Stomach (tissue), 19 donors: ENCODE measurements at places on chromosomes 1 and 21. TPM values are rescaled to one million over a fixed set of nuclear protein-coding genes. Genes with fewer than 3 reads are reported as not detected.

WNT9A gene
- total RNA-seq, result 1.7 TPM

ADGRB2 gene
- total RNA-seq, result 2.2 TPM

RBM34 gene
- 9.8 TPM for total RNA-seq

CRYBG2 gene
- 8.0 TPM for total RNA-seq

RNU1-4 gene
- total RNA-seq, result under 0.01 TPM

ZMYND12 gene
- total RNA-seq, result 0.18 TPM

LYPD8 gene
- not detected for total RNA-seq

CSMD2 gene
- 0.43 TPM for total RNA-seq

CLIC6 gene
- 43.8 TPM for total RNA-seq

DNA sequence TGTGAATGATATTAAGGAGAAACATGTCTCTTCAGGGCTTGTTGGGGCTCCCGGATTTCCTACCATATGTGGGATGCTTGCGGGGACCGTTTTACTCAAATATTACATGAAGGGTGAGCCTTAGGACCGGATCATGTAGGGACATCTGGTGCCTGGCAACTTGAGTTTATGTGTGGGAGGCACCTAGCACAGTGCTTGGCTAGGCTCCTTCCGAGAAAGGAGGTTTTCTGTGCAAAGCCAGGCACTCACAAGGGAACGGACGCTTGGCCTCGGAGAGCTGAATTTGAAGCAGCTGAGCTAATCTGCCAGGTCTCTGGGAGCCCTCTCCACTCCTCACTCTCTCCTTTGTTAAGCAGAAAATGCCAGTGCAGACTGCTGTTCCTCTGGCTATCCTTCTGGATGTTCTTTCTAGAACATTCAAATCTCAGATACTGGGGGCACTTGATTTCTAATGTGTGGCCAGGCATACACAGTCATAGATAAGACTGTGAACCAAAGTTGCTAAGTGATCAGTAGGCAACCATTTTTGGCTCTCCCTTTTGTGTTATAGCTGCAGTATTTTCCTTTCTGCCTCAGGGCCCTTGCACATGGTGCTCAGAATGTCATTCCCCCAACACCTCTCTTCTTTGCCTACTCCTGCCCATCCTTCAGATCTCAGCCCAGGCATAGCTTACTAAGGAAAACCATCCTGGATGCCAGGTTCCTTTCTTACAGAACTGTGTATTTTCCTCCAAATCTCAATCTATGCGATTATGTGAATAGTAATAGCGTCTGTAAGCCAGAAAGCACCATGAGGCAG, 216.6 kb upstream of the CSF3R start:
- DNase-seq, result no peak

DNA sequence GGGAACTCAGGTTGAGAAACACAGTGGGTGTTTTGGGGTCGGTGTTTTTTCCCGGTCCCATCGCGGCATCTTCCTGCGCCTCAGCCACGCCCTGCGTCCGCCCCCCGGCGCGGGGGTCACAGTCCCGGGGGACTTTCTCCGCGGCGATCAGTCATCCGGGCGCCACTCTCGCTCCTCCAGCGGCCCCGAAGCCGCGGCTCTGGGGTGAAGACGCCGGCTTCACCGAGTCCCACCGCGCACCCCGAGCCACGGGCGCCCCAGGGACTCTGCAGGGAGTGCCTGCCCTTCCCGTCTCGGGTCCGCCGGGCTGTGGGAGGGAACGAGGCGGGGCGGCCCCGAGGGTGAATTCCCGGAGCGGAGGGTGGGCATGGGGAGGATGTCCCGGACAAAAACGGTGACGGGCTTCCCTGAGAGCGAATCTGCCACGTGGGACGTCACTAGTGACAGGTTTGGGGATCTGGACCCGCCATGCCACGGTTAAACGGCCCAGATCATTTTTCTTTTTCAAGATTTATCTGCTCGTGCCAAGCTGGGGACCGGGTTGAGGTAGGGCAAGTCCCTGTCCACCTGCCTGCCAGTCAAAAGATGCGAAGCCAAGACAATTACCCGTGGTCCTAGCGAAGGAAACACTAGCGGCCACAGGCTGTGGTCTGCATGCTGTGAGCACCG, 717 bp upstream of the BATF3 start:
- peak; percentile 63 for DNase-seq

DNA sequence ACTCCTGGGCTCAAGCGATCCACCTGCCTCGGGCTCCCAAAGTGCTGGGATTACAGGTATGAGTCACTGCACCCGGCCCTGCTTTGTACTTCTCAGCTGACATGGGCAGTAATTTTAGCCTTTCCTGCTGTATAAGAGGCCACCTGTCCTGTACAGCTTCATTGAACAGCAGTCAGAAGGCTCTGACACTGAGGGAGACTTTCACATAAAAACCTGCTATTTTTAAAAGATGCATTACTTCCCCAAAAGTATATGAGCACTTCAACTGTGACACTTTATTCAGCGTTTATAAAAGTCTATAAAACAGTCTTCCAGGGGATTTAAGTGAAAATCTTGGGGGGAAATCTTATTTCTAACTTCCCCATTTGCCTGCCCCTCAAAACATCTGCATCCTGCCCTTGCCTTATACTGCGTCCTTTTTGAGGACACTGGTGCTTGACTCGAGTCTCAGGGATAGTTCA, 17.6 kb downstream of the RNU5D-1 start:
- DNase-seq, result no peak

- DNase-seq, result no peak
Measured at GRCh38 chr1:220182111-220182510, 88.2 kb downstream of the IARS2 start.

DNA sequence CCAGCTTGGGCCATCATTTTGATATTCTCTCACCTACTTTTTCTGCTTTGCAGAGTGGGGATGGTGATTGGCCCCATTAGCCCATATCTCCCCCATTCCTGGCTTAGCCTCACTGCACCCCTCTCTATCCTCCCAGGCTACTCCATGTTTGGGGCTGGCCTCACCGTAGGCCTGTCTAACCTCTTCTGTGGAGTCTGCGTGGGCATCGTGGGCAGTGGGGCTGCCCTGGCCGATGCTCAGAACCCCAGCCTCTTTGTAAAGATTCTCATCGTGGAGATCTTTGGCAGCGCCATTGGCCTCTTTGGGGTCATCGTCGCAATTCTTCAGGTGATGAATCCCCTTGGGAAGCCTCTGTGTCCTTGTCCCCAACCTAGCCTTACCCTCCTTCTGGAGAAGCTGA, 2.1 kb upstream of the B4GALT2 start:
- DNase-seq, result no peak

DNA sequence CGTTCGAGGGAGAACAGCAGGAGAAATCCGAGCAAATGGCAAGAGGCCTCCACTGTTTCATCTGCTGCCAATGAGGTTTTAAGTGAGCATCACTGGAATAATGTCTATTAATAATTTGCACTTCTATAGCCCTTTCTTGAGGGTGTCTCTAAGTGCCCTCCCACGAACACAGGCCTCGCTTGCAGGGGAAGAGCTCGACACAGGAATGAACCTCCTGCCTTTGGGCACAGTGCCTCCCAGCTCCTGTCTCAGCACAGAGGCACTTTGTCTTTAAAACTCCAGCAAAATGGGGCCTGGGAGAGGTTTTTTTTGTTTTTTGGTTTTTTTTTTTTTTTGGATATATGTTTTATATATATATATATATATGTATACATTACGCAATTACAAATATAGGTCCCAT, 56.6 kb downstream of the OLIG1 start:
- DNase-seq, result no peak

GRCh38 chr1:190663962-190664361, 186.3 kb upstream of the BRINP3 start:
- no peak for DNase-seq

DNA sequence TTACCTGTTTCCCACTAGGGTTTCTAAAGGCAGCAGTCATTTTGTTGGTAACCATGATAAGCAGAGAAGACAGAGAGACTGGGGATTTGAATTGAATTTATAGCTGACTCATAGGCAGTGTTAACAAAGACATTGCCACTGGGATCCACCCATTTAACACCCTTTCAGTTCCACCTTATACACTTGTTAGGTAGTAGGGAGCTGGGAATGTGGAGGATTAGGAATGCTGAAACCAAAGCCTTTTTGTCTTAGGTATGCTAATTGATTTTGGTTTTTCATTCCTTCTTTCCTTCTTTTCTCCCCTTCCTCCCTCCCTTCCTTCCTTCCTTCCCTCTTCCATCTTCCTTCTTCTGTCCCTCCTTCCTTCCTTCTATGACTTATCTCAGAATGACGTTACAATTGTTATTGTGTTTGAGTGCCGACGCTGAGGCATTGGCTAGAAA, 7.5 kb upstream of the EVI5 start:
- peak; percentile 53 for DNase-seq

- DNase-seq, result peak; percentile 54
Measured at GRCh38 chr1:6108937-6109614, 63.4 kb downstream of the KCNAB2 start.

- DNase-seq, result no peak
Measured at GRCh38 chr1:49331066-49331852, 554.6 kb upstream of the BEND5 start.

- no peak for DNase-seq
Measured at GRCh38 chr1:4734791-4735190, 80.4 kb downstream of the AJAP1 start.

DNA sequence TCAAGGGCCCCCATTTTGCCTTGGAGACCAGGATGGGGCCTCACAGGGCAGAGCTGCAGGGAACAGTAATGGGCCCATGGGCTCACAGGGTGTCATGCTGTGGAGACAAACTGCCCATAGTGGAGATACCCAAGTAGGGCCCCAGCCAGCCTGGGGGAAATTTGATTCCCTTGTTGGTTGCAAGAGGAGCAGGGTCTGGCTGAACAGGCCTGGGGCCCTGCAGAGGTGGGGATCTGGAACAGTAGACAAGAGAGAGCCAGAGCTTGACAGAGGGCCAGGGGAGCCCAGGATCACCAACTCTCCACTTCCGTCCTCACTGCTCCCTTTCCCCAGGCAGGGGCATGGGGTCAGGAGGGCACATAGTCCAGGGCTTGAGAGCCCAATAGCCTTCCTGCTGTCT, 8.7 kb downstream of the S100B start:
- DNase-seq, result no peak

- DNase-seq, result no peak
Measured at GRCh38 chr21:42666023-42666747, 12.8 kb downstream of the PDE9A start.

GRCh38 chr1:8538502-8538901, 220.6 kb downstream of the SLC45A1 start:
- no peak for DNase-seq

GRCh38 chr1:63758791-63759190, 15.0 kb upstream of the ROR1 start:
- DNase-seq, result peak; percentile 69

GRCh38 chr1:30764939-30765555, 7.5 kb upstream of the LAPTM5 start:
- no peak for DNase-seq

DNA sequence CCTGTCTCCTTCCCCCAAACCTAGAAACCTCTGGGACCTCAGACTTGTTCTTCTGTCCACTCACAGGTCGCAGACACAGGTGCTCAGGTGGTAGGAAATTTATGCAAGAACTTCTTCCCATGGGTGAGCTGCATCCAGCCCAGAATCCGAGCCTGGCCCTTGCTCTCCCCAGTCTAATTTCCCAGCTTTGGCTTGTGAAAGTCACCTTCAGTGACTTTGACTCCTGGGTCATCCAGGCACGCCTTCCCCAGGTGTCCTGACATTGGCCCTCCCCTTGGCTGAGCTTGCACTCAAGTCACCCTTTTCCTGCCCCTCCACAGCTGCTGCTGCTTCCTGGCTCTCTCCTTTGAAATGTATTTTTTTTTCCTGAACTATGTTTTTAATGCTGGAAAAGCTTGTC, 6.6 kb downstream of the IPO13 start:
- DNase-seq, result no peak

GRCh38 chr1:157034137-157034800, 11.3 kb downstream of the ARHGEF11 start:
- peak; percentile 39 for DNase-seq

- DNase-seq, result no peak
Measured at GRCh38 chr1:158095737-158096335, 84.9 kb upstream of the CD1D start.

- DNase-seq, result no peak
Measured at GRCh38 chr1:157438613-157439012, 113.7 kb downstream of the FCRL5 start.

DNA sequence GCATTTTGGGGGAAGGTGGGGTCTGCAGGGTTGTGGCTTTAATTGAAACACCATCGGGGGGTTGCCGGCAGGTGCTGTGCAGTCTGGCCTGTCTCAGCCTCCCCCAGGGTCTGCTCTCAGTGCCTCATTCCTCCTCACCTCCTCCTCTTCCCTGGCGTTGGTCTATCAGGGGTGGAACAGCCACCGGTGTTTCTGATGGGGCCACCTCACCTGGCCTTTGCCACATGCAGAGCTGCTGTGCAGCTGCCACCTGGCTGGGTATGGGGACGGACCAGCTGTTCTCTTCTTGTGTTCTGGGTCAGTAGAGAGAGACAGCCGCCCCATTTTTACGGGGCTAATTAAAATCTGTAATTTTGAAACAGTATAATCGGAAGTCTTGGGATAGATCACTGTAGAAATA, 53.9 kb downstream of the SPSB1 start:
- DNase-seq, result no peak

DNA sequence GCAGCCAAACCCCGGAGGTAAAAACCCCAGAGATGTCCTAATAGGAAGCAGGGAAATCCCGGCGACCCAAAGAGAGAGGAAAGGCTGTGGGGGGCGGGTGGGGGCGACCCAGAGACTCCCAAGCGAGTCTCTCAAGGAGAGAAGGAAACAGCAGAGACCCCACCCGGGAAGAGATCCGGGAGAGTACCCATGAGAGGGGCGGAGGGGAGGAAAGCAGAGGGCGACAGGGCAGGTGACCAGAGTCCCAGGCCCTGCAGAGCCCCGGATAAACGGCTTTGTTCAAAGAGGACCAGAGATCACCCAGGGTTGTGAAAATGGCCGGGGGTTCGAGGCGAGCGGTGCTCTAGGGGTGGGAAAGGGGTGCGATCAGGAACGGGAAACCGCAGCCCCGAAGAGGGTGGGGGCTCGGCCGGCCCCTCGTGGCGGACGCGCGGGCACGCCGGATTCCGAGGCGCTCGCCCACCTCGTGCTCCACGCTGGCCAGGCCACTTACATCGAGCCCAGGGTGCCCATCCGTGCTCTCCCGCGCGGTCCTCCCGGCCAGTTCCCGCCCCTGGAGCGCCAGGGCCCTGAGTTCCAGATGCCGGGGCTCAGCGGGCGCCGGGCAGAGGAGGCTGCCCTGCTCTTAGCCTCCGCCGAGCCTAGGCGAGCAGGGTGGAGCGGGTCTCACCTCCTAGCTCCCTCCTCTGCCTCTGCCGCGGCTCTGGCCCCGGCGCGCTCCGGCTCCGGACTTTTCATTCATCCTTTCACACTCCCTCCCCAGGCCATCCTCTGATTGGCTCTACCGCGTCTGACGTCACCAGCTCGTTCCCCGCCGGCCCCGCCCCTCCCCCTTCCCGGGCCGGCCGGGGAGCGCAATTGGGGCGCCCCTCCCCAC, 52.3 kb downstream of the RHBG start:
- DNase-seq, result peak; percentile 90

DNA sequence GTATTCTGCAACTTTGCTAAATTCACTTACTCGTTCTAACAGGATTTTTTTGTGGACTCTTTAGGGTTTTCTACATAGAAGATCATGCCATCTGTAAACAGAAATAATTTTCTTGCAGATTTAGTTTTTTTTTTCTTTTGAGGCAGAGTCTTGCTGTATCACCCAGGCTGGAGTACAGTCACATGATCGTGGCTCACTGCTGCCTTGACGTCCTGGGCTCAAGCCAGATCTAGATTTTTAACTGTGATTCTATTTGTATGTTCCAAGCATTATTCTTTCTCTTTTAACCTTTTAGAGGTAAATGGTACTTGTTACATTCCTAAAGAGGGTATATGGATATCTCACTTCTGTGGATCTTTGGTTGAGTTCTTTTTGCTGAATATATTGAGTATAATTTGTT, 18.6 kb downstream of the FABP3 start:
- peak; percentile 19 for DNase-seq
